ENCODE measurements at places on chromosomes 16 and 17.

GRCh38 chr17:55731586-55732250 lies 9.1 kb upstream of the TMEM100 start:
- no peak for DNase-seq

DNA sequence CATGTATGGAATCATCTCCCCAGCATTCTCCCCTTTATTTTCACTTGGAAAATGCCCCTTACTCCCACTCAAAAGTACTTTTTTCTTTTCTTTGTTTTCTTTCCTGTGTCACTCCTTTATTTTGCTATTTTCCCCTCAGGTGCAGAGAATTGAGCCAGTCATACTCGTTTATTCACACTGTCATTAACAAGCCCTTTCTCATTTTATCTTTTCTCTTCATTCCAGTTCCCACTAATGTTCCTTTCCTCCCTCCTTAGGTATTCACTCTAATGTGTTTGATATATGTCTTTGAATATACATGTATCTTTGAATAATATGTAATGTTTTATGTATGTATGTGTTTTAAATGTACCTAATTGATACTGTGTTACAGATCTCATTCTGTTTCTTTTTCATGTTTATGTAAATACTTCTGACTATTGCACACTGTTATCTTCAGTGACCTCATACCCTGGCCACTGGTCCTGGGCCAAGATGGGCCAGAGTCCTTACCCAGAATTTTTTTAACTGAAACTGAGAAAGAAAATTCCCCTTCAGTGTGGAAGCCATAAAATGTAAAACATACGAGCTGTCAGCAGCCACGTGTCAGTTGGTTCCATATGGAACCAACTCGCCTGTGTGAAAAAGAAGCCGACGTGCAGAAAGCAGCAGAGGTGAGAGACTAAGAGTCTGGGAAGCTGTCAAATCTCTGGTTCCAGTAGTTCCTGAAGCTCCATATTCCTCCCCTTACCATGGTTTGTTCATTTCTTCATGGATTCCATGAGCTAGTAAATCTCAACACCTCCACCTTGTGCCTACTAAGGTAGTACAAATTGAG lies 5.8 kb downstream of the SRR start:
- DNase-seq: no peak

DNA sequence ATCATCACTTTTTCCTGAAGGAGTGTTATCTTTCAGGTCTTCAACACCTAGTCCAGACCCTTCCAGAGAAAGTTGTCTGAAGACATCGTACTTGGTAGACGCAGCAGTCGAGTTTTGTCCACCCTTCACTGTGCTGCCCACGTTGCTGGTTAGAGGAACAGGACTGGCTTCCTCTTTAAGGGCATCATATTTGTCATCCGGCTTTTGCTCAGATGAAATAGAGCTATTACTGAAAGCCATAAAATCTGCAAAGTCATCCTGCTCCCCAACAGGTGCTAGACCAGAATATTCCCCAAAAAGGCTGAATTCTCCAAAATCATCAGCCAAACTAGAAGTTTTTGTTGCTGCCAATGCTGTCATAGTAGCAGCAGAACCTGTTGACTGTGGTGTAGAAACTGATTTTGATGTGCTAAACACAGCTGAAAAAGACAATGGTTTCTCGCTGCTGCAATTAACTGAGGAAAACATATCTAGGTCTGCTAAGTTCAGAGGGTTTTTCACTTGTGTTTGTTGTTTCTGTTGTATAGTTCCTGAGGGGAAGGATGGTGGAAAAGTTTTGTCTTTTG lies 55.7 kb downstream of the SYNRG start:
- no peak for DNase-seq

DNA sequence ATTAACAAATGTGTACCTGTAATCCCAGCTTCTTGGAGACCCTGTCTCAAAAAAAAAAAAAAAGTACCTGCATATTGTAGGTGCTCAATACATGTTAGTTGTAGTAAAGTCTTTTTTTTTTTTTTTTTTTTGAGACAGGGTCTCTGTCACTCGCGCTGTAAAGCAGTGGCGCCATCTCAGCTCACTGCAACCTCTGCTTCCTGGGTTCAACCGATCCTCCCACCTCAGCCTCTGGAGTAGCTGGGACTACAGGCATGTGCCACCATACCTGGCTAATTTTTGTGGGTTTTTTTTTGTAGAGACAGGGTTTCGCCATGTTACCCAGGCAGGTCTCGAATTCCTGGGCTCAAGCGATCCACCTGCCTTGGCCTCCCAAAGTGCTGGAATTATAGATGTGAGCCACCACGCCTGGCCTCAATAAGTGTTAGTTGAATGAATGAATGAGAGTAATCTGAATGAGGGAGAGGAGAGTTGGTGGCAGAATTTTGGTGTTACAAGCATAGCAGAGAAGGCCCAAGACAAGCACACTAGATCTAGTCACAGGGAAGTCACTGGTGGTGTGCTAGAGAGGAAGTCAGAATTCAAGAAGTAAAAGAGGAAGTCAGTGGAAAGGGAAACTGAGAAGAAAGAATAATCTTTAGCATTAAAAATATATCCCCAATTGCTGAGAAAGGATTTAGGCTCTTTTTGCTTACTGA lies 9.4 kb upstream of the MYL4 start:
- DNase-seq: no peak

DNA sequence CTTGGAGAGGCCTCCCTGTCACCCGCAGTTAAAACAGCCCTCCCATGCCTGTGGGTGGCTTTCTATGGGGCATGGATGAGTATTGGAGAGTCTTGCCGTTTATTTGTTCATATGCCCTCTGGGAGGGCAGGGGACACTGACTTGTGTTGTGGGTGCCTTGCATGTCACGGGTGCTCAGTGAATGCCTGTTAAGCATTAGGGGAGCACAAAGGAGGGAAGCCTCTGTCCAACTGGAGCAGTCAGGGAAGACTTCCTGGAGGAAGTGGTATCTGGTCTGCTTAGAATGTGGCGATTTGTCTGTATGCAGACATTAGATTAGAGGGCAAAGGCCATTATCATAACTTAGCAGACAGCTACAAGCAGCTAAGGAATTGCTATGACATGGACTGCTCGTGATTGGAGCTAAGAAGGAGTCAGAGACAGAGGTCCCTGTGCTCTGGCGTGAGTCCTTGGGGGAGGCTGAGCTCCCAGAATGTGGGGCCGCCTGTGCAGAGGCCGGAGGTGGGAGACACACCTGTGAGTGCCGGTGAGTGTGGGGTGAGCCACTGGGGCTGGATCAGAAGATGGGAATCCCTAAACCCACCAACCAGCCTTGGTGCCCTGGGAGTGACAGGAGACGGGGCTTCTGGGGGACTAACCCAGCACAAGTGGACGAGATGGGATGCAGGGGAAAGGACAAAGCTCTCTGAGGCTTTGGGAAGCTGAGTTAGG lies 286.1 kb downstream of the SEC14L1 start:
- no peak for DNase-seq

GRCh38 chr16:54048586-54049495 lies 237.7 kb downstream of the IRX3 start:
- no peak for DNase-seq

DNA sequence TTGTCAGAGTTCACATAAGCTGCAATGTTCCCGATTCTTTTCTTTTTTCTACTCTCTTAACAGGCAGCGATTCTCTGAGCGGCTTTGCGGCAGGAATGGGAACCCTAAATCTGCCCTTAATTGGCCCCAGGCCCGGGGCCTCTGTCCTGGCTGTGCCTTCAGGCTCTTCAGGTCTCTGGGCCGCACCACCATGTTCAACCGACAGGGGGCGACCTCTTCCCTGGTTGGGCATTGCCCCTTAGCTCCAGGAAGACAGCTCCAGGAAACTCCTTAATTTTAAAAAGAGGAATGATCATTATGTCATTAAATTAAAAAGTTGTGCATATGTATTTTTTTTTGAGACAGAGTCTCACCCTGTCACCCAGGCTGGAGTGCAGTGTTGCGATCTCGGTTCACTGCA lies 20.3 kb downstream of the CACNG5 start:
- DNase-seq: no peak

- no peak for DNase-seq
Observed at GRCh38 chr17:8159459-8160223, 3.1 kb downstream of the VAMP2 start.

DNA sequence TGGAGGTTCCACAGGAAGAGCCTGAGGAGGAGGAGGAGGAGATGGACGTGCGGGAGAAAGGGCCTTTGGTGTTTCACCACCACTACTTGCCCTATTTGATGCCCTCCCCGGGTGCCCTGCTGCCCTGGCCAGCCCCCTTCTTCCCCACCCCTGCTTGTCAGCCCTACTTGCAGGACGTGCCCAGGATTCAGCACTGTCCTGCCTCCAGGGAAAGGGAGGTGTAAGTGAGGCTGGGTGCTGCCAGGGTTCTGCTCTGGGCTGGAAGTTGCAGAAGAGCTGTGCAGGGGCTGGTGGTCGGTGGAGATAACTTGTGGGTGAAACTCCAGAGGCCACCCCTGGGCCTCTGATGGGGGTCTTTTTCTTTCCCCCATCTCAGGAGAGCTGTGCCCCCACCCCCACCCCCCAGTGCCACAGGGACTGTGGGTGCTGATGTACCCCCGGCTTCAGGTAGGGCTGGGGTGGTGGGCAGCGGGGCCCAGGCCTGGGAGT lies 3.0 kb downstream of the PRR29 start:
- no peak for DNase-seq

- no peak for DNase-seq
Observed at GRCh38 chr17:71176928-71177443, 943.8 kb upstream of the SOX9 start.

DNA sequence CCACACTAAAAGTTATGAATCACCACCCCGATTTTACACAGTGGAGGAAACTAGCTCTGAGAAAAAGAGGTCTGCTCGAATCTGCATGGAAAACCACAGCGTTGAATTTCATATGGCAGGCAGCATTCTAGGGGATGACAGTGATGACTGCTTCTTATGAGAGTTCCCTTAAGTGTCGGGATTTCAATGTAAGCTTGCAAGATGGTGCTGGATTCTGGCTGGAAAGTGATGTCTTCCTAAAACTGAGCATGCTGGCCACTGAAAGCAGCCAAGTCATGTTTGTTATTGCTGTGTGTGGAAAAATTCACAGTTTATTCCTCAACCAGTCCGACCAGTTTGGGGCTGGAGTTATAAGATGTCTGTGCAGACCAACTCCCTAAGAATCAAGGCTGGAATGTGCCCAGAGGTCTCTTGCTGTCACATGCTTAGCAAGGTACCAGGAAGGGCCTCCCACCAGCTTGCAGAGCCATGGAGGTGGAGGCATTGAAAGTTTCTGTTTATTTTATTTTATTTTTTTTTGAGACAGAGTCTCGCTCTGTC lies 37.2 kb upstream of the GAN start:
- no peak for DNase-seq

DNA sequence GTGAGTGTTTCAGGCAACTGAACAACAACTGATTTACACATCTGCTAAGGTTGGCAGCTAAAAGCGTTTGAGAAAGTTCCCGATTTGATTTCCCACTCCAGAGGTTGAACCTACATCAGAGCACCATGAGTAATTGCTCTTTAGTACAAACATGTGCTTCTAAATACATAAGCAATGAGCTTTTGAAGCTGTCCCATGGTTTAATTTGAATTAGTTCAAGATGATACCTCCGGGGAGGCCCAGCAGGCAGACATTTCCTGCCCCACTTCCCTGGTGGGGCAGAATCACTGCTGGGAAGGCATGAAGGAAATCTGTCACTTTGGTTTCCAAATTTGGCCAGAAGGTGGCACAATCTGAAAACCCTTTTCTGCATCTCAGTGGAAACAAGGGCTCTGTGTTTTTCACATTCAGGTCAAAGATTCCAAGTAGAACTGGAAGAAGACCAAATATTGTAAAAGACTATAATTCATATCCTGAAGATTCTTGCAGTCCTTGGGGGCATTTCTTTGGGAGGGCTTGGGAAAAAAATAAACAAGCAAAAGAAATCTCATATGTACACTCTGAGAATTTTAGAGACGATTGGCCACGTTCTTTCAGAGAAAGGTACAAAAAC lies 176.2 kb upstream of the FAM20A start:
- DNase-seq: no peak

DNA sequence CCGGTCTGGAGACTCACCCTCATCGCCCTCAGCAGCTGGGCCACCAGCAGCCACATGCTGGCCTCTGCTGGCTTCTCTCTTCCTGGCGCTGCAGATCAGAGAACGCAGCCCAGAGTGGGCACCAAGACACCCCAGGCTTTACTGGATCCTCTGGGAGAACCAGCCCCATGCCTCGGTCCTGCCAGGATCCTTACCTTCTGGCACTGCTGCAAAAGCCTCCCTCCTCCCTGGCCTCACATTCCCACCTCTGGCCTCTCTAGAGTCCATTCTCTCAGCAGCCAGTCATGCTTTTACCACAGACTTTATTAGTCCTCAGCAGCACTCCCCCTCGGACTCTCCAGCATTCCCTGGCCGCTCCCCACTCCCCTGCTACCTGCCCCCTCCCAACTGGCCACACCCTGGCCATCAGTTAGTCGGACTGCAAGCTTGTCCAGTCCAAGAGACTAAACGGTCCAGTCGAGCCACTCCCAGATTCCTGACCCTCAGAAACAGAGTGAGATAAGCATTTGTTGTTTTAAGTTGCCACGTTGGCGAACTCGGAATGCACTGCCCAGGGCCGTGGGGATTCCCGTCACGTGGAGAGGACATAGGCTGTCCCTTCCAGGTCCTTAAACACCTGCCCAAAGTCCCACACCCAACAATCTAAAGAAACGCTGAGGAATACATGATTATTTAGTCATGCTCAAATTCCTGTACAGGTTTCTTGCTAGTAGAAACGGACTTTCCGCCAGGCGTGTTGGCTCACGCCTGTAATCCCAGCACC lies 5.9 kb upstream of the SPG7 start:
- no peak for DNase-seq

DNA sequence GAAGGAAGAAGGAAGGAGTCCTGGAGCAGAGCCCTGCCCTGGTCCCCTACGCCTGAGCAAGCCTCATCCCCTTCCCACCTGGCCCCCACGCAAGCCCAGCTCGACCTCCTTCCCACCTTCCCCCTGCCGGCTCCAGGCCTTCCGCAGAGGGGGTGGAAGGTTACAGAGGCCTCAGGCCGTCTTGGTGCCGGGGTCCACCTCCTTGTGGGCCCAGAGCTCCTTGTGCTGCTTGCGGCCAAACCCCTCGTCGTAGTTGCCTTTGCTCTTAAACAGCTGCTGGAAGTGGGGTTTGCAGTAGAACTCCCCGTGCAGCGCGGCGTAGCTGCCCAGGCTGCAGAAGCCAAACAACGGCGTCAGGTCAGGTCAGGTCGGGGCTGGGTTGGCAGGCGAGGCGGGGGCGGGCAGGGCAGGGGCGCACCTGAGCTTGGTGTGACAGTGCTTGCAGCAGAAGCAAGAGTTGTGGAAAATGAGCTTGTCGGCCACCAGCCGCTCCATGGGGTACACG lies 1.5 kb downstream of the LIMD2 start:
- no peak for DNase-seq

GRCh38 chr16:10646581-10647263 lies 48.0 kb downstream of the TEKT5 start:
- DNase-seq: no peak

DNA sequence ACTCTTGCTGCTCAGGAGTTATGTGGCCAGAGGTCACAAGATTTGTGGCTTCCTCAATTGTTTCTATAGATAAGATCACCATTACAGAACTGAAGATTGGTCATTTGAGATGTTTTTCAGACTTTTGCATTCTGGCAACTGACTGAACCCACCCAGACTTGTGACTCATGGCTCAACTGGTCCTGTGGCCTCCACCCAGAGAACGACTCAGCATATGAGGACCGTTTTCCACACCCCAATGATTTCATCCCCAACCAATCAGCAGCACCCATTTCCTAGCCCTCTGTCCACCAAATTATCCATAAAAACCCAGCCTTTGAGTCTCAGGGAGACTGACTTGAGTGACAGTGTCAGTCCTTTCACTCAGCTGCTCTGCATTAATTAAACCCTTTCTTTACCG lies 143.2 kb upstream of the ASIC2 start:
- no peak for DNase-seq
